ENCODE measurements at places on chromosomes 16 and 17.

DNA sequence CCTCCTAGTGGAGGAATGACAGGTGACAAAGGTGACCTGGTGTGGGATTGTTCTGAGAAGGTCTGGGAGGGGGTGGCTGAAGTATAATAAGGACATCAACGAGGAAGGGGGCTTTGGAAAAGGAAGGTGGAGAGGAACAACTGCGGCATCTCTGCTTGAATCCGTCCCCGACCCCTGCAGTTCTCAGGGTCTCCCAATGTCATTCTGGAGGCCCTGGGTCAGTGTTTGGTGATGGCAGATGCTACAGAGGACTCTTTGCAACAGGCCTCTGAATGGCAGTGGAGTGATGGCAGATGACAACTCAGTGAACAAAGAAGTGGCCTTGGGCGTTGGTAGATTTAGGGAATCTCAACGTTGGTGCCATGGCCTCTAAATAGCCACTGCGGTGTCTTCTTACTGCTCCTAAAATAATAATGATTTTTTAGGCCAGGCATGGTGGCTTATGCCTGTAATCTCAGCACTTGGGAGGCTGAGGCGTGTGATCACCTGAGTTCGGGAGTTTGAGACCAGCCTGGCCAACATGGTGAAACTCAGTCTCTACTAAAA lies 1.3 kb downstream of the ENGASE start:
- no peak for DNase-seq

- no peak for DNase-seq
These were observed 1226.0 kb downstream of the CDH8 start for GRCh38 chr16:60810250-60810649.

- DNase-seq, result no peak
These were observed 63.8 kb upstream of the CHMP6 start for GRCh38 chr17:80927791-80928216.

DNA sequence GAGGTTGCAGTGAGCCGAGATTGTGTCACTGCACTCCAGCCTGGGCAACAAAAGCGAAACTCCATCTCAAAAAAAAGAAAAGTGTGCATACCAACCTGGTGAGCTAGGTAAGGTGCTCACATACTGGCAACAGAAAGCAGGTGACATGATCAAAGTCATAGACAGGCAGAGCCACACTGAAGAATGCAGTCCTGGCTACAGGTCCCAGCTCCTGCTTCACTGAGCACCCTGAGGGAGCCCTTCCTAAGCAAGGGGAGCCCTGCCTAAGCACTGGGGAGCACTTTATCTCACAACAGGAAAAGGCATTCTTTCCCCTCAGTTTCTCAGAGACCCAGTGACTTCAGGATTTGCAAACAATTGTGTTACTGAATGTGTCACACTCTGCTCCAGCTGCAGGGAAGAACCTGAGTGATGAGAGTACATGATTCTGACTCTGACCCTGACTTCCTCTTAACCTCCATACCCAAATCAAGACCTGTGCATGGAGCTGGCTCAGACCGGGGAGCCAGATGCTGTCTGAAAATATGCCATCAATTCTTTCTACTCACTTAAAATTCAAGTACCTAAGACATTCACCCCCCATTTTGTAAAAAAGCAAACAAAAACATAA lies 40.5 kb downstream of the ANKRD11 start:
- DNase-seq, result no peak

DNA sequence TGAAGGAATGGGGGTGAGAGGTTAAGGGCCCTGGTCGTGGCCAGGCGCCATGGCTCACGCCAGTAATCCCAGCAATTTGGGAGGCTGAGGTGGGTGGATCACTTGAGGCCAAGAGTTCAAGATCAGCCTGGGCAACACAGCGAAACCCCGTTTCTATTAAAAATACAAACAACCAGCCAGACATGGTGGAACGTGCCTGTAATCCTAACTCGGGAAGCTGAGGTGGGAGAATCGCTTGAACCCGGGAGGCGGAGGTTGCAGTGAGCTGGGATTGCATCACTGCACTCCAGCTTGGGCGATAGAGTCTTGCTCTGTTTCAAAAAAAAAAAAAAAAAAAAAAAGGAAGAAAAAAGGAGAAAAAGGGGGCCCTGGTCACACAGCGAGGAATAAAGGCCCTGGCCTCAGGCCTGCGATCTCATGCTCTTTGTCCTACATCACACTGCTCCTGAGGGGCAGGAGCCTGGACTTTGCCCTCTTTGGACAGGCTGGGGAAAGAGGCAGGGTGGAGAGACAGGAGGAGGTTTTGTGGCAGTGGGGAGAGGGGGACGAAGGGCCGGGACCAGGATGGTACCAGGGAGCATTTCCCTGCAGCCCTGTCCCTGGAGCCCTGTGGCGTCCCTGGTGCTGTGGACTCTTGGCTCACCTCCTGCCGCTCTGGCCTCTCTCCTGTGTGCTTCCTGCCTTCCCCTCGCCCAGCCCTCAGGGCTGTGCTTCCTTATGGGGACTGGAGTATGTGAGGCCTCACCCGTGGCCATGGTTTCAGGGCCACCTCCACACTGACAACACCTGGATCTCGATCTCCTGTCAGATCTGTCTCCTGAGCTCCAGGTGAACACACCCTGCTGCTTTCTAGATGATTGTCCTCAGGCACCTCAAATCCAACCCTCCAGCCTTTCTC lies 19.7 kb upstream of the SLC25A19 start:
- no peak for DNase-seq

DNA sequence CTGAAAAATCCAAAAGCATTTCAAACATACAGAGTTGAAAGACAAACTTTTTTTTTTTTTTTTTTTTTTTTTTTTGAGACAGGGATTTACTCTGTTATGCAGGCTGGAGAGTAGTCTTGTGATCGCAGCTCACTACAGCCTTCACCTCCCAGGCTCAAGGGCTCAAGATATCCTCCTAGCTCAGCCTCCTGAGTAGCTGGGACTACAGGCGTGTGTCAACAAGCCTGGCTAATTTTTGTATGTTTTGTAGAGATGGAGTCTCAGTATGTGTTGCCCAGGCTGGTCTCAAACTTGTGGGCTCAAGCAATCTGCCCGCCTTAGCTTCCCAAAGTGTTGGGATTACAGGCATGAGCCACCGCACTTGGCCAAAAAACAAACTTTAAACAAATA lies 64.2 kb upstream of the KIFC3 start:
- no peak for DNase-seq

- no peak for DNase-seq
These were observed 31.9 kb upstream of the ANKFN1 start for GRCh38 chr17:56121191-56122051.

GRCh38 chr17:896953-897661 lies 82.5 kb downstream of the NXN start:
- DNase-seq, result no peak

GRCh38 chr17:78313735-78314648 lies 45.9 kb downstream of the SOCS3 start:
- DNase-seq, result peak; percentile 15

DNA sequence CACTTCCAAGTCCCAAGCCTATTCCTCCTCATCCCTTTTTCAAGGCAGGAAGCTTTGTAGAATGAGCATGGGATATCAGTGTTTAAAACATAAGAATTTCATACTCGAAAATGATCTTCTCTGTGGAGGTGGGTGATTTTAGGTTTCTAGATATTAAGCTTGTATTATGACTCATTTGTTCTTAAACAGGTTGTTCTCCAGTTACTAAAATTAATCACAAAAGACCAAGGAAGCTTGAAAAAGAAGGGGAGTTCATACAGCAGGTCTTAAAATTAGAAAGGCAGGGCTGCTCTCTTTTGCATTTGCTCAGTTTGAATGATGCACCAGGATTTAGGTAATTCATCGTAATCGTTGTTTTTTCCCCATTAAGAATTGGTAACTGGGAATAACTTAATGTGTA lies 208.7 kb downstream of the PRKCA start:
- DNase-seq, result no peak

- DNase-seq, result no peak
These were observed 142.6 kb upstream of the CACNG5 start for GRCh38 chr17:66692421-66692690.

DNA sequence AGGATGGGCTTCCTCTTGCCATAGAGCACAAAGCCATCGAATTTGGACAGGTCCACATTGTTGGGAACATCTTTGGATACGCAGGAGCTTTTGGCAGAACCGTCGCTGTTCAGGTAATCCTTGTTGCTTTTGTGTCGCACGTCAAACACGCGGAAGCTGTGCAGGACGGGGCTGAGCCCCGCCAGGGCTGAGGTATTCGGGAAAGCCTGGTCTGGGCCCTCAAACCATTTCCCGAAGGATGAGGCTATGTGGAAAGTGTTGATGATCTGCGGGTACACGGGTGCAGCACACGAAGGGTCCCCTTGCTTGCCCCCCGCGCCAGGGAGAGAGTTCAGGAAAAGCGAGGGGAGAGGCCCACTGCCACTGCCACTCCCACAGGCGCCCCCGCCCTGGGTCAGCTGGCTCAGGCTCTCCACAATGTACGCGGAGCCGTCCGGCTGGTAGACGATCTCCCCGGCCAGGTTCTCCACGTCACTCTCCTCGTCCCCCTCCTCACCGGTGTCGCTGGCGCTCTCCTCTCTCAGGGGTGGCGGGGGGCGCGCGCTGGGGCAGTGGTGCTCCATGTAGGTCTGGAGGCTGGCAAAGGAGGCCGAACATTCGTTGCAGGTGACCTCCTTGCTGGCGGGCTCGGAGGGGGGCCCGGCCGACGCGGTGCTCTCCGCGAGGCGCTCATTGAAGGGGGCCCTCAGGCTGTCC lies 88.5 kb downstream of the ZFHX3 start:
- no peak for DNase-seq

GRCh38 chr17:51078009-51078592 lies 42.6 kb downstream of the SPAG9 start:
- no peak for DNase-seq

DNA sequence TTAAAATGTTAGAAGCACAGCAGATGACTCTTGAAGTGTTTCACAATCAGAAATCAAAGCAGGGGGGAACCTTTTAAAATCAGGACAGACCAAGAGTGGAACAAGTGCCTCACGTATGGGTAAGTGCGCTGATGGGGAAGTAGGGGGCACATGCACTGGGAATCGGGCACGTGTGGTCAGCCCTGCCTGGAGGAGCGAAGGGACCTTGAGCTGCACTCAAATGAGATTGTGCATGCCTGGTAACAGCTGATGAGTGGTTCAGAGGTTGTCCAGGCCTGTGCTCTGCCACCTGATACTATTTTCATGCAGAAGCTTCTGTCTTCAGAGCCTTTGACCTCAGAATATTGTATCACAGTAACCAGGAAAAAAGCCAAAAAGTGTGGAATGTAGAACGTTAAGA lies 13.7 kb upstream of the XYLT2 start:
- no peak for DNase-seq

All from substantia nigra (tissue), 51 donors.